ENCODE measurements at places on chromosomes 16 and 17. TPM values are rescaled to one million over a fixed set of nuclear protein-coding genes. Genes with fewer than 3 reads are reported as not detected.

Gene TMEM132E
- 0.42 TPM for total RNA-seq

DNA sequence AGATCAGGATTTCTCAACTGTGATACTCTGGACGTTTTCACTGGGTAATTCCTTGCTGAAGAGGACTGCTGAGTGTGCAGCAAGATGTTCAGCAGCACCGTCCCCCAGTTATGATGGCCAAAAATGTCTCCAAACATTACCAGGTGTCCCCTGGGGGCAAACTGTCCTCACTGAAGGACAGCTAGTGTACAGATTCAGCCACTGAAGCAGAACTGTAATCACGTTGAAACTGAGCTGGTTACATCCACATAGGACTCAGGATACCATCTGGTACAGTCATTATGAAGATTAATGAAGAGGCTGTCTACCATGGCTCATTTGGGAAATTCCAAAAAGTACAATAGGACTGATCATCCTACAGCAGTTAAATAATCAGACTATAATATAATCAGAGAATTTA, 43.3 kb upstream of the GINS3 start:
- DNase-seq: no peak
- H3K27ac ChIP-seq: no peak overlapping the region
- H3K27me3 ChIP-seq: no peaks in the 10 kb centered on the region
- peaks cover 3% of the 10 kb centered on the region for H3K36me3 ChIP-seq
- no peaks in the 10 kb centered on the region for H3K4me1 ChIP-seq

DNA sequence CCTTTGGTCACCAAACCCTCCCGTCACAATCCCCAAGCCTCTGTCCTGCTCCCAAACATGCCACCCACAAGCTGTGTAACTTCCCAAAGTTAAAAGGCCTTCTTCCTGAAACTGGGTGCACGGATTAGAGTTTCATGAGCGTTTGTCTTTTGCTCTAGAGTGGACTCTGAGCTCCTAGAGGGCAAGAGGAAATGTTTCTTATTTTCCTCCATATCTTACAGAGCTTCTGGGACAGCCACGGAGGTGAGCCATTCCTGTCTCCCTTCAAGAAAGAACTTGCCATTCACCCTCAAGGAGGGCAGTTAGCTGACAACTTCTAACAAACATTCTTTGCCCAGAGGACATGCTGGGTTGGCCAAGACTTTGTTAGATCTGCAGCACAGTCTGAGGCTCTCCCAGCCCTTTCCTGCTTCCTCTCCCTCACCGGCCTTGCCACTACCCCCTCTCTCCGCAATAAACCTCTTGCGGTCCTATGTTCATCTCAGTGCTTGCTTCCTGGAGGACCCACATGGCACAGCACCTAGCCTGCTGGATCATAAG, 2.6 kb upstream of the MYCBPAP start:
- DNase-seq: no peak
- no peaks in the 10 kb centered on the region for H3K27me3 ChIP-seq
- no peak overlapping the region for H3K27ac ChIP-seq

- H3K27ac ChIP-seq: no peak overlapping the region
- H3K4me1 ChIP-seq: no peaks in the 10 kb centered on the region
- no peaks in the 10 kb centered on the region for H3K36me3 ChIP-seq
- H3K27me3 ChIP-seq: no peaks in the 10 kb centered on the region
These were observed 24.8 kb upstream of the SLC25A19 start for GRCh38 chr17:75313941-75314551.

Gene P2RX1
- total RNA-seq: 0.09 TPM

DNA sequence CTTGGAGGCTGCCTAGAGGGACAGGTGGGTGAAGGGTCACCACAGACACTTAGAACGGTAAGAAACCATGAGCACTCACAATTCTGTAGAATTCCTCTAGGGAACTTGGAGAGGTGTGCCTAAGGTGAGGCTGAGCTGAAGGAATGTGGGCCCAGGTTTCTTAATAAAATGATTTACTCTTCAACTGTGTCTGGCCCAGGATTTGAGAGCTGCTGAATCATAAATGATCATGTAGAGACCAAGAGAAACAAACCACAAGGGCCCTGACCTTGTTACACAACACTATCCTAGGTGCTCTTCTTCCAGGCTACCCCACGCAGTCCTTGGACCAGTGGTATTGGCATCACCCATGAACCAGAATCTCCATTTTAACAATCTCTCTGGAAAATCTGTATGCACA, 27.7 kb downstream of the ZNF18 start:
- peaks cover 35% of the 10 kb centered on the region for H3K36me3 ChIP-seq
- no peak overlapping the region for H3K27ac ChIP-seq
- H3K27me3 ChIP-seq: no peaks in the 10 kb centered on the region
- no peaks in the 10 kb centered on the region for H3K4me1 ChIP-seq
- no peak overlapping the region for H3K4me3 ChIP-seq
- no peak for DNase-seq

Gene ABCA3
- 8.0 TPM for total RNA-seq

- no peak overlapping the region for H3K4me3 ChIP-seq
- peaks cover 2% of the 10 kb centered on the region for H3K36me3 ChIP-seq
- no peak overlapping the region for H3K27ac ChIP-seq
- no peaks in the 10 kb centered on the region for H3K27me3 ChIP-seq
- DNase-seq: no peak
These were observed 39.7 kb downstream of the NUP93 start for GRCh38 chr16:56769677-56770076.

Gene TPSAB1
- total RNA-seq: not detected

GRCh38 chr17:64505340-64506200, 519 bp downstream of the DDX5 start:
- peaks cover 63% of the 10 kb centered on the region for H3K36me3 ChIP-seq
- no peaks in the 10 kb centered on the region for H3K4me1 ChIP-seq
- no peaks in the 10 kb centered on the region for H3K27me3 ChIP-seq
- H3K27ac ChIP-seq: peak overlapping the region; percentile 75
- peak; percentile 76 for DNase-seq

Measured in H9 (cell line).